Activated B cell treated with CpG ODN at 0.5 μM for 24 hours (primary cell): ENCODE measurements at places on chromosomes 1 and 21. TPM values are rescaled to one million over a fixed set of nuclear protein-coding genes. Genes with fewer than 3 reads are reported as not detected.

FTCD gene
- total RNA-seq: 0.69 and 0.73 TPM in 2 replicates

DNA sequence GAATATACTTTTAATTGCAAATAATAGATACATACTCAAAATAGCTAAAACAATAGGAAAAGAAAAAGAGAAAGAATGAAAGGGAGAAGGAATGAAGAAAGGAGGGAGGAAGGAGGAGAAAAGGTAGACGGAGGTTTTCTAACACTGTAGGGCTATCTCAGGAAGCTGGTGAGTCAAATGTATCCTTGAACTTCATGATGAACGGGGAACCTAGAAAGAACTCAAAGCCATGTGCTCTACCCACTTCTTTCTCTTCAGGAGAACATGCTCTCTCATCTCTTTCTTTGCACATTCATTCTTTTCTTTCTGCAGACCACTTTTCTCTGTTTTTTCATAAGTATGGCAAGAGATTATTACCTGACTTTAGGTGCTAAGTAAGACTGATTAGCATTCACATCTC lies 37.3 kb upstream of the ZNF644 start:
- DNase-seq: no peak

GRCh38 chr21:16342932-16343331 lies 613.1 kb downstream of the USP25 start:
- no peak for DNase-seq

DNA sequence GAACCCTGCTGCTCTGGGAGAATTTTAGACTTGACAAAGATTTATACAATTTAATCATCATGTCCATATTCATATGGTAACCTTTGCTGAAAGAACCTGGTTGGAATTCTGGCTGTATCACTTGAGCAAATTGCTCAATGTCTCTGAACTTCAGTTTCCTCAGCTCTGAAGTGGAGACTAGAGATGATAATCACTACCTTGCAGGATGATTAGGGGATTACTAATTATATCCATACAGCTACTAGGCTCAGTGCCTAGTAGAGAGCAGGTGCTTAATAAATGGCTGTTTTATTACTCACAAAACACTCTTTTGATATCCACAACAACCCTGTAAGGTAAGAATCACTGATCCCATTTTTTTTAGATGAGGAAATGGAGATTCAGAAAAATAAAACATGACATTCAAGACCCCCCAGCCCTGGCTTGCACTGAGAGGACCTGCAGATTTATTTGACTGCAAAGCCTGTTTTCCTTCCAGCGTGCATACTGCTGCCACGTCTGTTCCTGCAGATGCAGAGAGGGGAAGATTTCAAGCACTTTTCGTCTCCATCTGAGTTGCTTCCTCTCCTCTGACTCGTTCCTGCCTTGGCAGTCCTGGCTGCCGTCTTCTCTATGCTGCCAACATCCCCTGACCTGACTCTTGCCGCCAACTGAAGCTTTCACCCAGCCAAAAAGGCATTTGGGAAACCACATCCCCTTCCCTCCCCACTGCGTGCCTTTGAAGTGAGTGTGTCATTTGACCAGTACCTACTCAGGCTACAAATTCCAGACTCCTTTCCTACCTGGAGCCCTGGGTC lies 203.0 kb downstream of the PLPP3 start:
- DNase-seq: no peak
